Large intestine (tissue), 12 donors: ENCODE measurements at places on chromosomes 16 and 17.

DNA sequence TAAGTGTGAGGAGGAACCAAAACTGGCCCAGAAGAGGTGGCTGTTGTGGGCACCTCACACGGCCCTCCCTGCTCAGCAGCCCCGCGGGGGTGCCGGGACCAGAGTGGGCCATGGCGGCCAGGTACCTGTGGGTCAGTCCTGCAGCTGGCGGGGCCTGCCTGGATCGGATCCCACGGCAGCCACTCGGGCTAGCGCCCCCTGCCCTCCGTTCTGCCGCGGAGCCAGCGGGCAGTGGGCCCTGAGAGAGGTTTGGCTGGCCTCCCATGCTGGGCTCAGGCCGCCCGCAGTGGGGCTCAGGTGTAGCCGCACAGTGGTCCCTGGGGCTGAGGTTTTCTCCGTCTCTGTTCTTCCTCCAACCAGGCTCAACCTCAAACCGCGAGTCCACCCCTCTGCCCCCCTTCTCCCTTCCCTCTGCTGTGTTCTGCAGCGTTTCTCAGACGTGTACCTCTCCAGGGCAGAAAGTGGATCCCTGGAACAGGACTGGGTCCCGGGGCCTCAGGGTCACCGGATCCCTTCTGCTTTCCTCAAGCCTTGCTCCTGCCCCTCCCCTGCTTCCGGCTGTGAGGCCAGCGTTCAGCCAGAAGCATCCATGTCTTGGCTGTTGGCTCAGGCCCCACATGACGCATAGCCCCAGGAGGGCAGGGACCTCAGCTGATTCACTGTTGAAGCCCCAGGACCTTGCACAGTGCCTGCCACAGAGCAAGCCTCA, 28.6 kb upstream of the ITGA3 start:
- peaks cover 10% of the 10 kb centered on the region for H3K4me1 ChIP-seq
- H3K27me3 ChIP-seq = peaks cover 3% of the 10 kb centered on the region
- H3K27ac ChIP-seq = no peak overlapping the region
- peak; percentile 43 for DNase-seq

GRCh38 chr17:48149787-48150463, 42.4 kb downstream of the SNX11 start:
- H3K4me3 ChIP-seq = no peak overlapping the region
- no peak for DNase-seq
- H3K27me3 ChIP-seq = peaks cover 38% of the 10 kb centered on the region
- no peak overlapping the region for H3K27ac ChIP-seq
- peaks cover 14% of the 10 kb centered on the region for H3K4me1 ChIP-seq

DNA sequence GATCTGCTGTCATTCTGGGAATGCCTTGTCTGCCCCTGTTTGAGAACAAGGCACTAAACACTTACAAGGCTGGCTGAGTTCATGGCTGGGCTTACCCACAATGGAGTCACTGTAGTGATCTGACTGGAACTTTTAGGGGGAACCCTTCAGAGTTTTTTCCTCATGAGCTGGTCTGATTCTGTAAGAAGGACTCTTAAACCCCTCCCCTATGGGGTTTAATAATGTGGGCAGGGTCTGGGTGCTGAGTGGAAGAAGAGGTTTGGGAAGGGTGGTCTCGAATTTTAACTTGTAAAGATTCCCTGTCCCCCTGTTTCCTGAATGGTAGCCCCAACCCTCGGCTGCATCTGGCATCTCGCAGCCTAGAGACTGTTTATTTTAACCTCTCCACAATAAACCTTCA, 30.6 kb downstream of the OSBPL7 start:
- H3K27me3 ChIP-seq = peaks cover 55% of the 10 kb centered on the region
- no peak for DNase-seq
- no peak overlapping the region for H3K27ac ChIP-seq
- no peak overlapping the region for H3K4me3 ChIP-seq

- H3K27me3 ChIP-seq = no peaks in the 10 kb centered on the region
- no peaks in the 10 kb centered on the region for H3K4me1 ChIP-seq
- H3K36me3 ChIP-seq = no peaks in the 10 kb centered on the region
- H3K4me3 ChIP-seq = no peak overlapping the region
- H3K27ac ChIP-seq = no peak overlapping the region
- no peak for DNase-seq
Observed at GRCh38 chr16:24270721-24271442, 14.7 kb downstream of the CACNG3 start.

DNA sequence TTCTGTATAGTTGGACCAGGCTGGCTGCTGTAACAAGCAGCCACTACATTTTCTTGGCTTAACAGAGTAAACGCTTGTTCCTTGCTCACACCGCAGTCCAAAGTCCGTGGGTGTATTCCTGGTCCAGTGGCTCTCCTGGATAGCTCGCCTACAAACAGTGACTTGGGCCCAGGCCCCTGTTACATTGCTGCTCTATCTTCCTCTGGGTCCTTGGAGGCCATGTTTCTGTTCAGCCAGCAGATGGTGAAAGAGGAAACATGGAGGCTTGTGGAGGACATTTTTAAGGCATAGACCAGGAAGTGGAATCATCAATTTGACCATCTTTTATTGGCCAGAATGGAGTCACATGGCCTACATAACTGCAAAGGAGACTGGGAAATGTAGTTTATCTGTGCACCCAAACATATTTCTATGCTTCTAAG, 55.1 kb downstream of the ATP2C2 start:
- DNase-seq = peak; percentile 14
- H3K4me1 ChIP-seq = no peaks in the 10 kb centered on the region
- no peak overlapping the region for H3K4me3 ChIP-seq
- no peak overlapping the region for H3K27ac ChIP-seq
- no peaks in the 10 kb centered on the region for H3K27me3 ChIP-seq

DNA sequence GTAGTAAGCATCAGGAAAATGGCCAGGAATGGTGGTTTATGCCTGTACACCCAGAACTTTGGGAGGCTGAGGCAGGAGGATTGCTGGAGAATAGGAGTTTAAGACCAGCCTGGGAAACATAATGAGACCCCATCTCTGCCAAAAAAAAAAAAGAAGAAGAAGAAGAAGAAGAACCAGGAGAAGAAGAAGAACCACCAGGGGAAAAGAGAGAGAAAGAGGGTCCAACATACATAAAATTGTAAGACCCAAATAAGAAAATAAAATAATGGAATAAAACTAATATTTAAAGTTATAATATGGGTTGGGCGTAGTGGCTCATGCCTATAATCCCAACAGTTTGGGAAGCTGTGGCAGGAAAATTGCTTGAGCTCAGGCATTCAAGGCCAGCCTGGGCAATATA, 408.4 kb downstream of the ZFHX3 start:
- no peak overlapping the region for H3K27ac ChIP-seq
- no peaks in the 10 kb centered on the region for H3K27me3 ChIP-seq
- H3K36me3 ChIP-seq = no peaks in the 10 kb centered on the region
- H3K4me1 ChIP-seq = no peaks in the 10 kb centered on the region
- DNase-seq = no peak

DNA sequence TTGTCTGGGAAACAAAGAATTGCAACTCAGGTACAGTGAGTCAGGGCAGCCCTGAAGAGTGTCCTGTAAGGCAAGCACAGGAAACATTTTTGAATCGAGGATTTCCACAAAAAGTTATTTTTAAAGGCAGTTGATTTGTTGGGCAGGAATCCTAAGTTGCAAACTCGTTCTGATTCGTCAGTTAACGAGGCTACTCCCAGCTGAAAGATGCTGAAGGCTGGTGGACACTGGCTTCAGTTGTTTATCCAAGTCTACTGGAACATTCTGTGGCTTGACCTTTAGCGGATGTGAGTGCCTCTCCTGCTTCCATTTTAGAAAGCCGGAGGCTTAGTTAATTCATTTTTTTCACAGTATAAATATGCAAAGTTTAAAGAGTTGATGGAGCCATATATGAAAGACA, 84.2 kb downstream of the KCNJ12 start:
- H3K4me3 ChIP-seq = no peak overlapping the region
- no peak overlapping the region for H3K27ac ChIP-seq
- no peaks in the 10 kb centered on the region for H3K4me1 ChIP-seq
- H3K27me3 ChIP-seq = peaks cover 34% of the 10 kb centered on the region

- no peak for DNase-seq
- no peak overlapping the region for H3K27ac ChIP-seq
- H3K4me1 ChIP-seq = no peaks in the 10 kb centered on the region
- no peaks in the 10 kb centered on the region for H3K27me3 ChIP-seq
Observed at GRCh38 chr17:6297119-6297518, 137.8 kb downstream of the AIPL1 start.

DNA sequence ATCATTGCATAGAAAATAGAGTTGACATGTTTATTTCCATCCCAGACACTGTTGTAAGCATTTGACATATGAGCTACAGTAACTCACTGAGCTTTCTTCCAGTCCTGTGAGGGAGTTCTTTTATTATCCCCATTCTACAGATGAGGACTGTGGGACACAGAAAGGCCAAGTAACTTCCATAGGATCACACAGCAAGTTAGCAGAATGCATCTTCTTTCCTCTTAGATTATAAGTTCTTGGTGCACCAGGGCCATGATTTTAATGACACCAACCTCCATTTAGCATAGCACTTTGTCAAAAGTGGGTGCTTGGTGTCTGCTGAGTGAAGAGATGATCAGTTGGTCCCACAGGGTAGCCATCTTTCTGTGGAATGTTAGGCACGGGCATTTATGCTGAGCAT, 12.7 kb downstream of the JPT2 start:
- no peak overlapping the region for H3K4me3 ChIP-seq
- DNase-seq = no peak
- H3K27ac ChIP-seq = no peak overlapping the region
- peaks cover 65% of the 10 kb centered on the region for H3K36me3 ChIP-seq
- no peaks in the 10 kb centered on the region for H3K27me3 ChIP-seq
- H3K4me1 ChIP-seq = peaks cover 8% of the 10 kb centered on the region

GRCh38 chr17:79815836-79816461, 19.1 kb upstream of the CBX8 start:
- peaks cover 82% of the 10 kb centered on the region for H3K27me3 ChIP-seq
- H3K36me3 ChIP-seq = no peaks in the 10 kb centered on the region
- DNase-seq = no peak
- H3K4me3 ChIP-seq = no peak overlapping the region
- H3K4me1 ChIP-seq = peaks cover 34% of the 10 kb centered on the region
- no peak overlapping the region for H3K27ac ChIP-seq

DNA sequence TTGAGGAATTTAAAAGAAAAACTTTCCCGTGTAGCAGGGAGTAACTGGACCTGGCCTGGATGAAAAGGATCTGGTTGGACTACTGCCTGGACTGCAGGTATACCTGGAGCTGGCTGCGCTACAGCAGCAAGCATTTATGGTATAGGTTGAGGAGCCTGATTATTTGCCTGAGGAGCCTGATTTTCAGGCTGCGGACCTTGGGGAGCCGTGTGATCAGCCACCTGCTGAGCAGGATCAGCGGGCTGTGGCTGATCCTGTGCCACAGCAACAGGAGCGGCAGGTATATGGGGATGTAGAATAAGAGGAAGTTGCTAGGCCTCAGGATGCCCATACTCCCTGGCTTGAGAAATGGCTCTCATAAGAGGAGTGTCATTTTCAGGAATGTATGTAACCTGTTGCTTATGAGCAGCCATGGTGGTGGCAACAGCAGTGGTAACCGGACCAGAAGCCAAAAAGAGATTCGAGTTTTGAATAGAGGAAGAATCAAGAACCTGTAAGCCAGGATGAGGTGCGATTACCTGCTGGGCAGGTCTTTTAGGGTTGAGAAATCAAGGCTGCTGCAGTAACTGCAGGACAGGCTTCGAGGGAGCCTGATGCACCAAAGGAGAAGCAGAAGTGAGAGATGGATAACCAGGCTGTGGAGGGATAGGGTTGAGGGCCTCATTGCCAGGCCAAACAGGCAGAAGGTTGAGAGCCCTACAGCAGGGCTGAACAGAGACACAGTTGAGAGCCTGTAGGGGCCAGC, 60.9 kb upstream of the ARL4D start:
- H3K4me3 ChIP-seq = no peak overlapping the region
- DNase-seq = no peak
- no peak overlapping the region for H3K27ac ChIP-seq
- no peaks in the 10 kb centered on the region for H3K4me1 ChIP-seq
